ENCODE measurements at places on chromosomes 12 and 14.
A peak's percentile ranks its signal among the peaks of the same experiment; 100 is the strongest.

- no peak for DNase-seq
These were observed 9.5 kb upstream of the SP7 start for GRCh38 chr12:53345486-53346188.

DNA sequence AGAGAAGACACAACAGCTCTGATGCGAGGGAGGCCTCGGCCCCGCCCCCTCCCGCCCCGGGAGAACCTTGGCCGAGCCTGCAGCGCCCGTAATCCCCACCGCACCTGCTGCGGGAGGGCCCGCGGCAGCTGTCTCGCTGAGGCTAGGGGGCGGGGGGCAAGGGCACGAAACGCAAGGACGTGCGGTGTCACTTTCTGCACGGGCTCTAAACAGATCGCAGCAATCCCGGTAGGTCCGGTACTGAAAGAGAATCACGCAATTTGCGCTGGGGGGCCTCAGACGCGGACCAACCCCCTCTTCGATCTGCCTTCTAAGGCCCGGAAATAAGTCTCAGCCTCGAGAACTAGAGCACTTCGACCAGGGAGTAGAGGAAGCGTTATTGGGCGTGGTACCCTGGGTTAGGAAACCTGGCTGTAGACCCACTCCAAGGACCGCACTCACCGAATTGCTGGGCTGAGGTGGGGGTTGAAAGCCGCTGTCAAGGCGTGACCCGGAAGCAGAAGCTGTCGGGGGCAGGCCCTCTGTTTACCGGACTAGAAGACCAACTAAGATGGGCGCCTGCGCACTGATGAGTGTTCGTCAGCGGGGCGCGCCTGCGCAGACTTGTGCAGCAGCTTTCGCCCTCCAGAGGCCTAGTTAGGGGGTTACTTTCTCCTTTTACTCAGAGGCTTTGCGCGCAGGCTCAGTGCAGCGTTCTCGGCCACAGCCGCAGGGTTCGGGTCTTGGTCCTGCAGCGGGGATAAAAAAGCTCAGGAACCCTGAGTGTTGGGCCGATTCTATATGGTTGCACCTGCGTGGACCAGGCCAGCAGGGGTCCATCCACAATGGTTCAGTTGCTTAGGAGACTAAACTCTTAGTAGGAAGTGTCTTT lies at the start of gene ASB8:
ASB8 (minus strand) TSS at position 498 of the 871 bp plus-strand sequence. CDS start 4,019 bp downstream, outside the sequence.
- peak; percentile 98 for DNase-seq

DNA sequence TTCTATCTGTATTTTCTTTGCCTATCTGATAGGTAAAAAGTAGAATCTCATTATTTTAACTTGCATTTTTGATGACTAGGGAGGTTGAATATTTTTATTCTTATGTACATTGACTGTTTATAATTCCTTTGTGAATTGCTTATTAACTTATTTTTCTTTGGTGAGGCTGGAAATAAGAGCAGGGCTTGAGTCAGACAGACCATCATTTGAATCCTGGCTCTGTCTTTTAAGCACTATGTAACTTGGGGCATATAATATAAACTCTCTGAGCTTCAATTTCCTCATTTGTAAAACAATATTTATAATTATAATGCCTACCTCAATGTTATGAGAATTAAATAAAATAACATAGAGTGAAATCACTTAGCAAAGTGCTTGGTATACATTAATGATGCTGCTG lies 108.9 kb downstream of the MSRB3 start:
- no peak for DNase-seq

- no peak for DNase-seq
These were observed 92.2 kb downstream of the ACSS3 start for GRCh38 chr12:81170072-81170471.

DNA sequence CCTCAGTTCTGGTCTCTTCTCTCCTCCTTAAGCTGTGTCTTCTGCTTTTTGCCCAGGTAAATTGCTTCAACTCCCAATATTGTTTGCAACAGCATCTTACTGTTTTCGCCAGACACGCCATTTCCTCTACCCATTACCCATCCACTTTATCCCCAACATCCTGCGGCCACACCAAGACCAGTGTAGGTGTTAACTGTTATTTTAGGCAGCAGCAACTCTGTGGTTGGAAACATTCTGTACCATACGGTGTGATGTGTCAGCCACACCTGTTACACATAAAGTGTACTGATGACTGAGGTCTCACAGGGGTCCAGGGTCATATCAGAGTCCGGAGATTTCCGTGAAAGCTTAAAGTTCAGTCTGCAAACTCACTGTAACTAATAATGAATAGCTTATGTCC lies 21.8 kb upstream of the KLRD1 start:
- no peak for DNase-seq

DNA sequence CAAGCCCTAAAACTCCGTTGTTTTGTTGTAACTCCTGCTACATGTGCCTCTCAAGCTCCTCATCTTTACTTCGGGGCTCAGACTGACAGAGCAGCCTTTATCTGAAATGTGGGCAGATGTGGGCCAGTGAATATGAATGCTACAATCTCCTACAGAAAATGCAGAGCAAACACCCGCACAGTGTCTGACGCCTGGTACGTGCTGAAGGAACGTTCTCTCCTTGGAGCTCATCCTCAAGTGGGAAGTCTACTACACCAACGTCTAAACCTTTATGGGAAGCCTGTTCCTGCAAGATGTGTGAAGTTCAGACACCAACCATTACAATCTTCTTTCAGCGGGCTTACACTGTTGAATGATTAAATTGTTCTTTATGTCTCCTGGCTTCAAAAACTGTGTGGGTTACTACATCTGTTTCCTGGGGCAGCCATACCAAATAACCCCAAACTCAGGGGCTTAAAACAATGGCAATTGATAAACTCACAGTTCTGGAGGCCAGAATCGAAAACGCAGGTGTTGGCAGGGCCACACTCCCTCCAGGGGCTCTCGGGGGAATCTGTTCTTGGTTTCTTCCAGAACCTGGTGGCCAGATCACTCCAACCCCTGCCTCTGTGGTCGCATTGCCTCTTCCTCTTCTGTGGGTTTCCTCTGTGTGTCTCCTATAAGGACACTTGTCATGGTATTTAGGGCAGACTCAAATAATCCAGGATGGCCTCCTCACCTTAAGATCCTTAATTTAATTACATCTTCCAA lies 179.7 kb upstream of the PLXNC1 start:
- no peak for DNase-seq

- no peak for DNase-seq
These were observed 42.9 kb downstream of the FERMT2 start for GRCh38 chr14:52907949-52908348.

DNA sequence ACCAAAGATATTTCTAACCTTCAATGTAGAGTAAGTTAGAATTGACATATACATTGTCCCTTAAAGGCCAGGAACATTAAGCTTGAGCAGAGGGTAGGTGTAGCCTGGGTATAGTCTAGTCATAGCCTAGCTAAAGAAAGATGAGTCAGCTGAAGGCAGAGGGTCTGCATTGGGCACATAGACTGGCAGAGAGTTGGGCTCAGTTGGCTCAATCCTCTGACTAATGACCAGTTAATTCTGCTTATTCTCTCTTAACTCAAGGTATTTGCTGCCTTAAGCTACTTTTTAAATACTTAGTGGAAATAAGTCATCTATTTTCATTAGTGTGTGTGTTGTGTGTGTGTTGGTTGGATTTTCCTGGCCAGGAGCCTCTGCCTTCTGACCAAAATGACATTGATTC lies 467.1 kb downstream of the RAD51B start:
- no peak for DNase-seq

- no peak for DNase-seq
These were observed 19.6 kb downstream of the ACVR1B start for GRCh38 chr12:51970904-51971646.

- DNase-seq, result no peak
These were observed 1331.9 kb downstream of the AACS start for GRCh38 chr12:126397071-126397581.

DNA sequence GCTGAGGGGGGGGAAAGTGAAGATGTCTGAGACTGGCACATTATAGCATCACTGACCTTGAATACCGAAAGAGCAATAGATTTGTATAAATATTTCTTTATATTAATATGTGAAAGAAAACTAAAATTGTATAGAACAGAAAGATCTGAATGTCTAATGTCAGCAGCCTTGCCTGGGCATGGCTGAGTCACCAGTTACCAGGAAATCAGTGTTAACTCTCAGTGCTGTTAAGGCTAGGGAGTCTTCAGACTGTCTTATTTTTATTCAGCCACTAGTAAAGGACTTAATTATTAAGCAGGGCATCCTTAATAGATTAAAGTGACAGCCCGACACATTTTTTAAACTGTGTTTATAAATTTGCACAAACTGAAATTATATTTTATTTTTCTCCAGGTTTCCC lies 122.9 kb upstream of the AEBP2 start:
- no peak for DNase-seq

GRCh38 chr12:125187148-125187745 lies 122.0 kb downstream of the AACS start:
- DNase-seq, result no peak

- DNase-seq, result no peak
These were observed 54.6 kb downstream of the TTC8 start for GRCh38 chr14:88879022-88879421.

DNA sequence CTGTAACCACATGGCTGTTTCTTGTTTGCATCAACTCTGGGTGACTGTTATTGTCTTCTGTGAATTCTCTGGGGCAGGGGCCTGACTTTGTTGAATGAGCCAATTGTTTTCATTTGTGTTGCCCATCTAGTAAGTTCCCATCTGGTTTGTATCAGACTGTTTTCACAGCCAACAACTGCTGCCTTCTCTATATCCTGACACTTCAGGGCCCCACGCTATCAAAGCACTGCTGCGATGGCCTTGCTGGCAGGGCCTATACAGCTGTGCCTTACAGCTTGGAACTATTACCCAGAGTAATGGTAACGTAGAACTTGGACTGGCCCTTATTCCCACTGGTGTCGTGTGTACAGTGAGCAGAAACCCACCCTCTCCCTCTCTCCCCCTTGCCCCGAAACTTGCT lies 104.3 kb upstream of the DACT1 start:
- DNase-seq, result no peak

- DNase-seq, result no peak
These were observed 35.5 kb downstream of the DCAF4 start for GRCh38 chr14:72961579-72962335.

DNA sequence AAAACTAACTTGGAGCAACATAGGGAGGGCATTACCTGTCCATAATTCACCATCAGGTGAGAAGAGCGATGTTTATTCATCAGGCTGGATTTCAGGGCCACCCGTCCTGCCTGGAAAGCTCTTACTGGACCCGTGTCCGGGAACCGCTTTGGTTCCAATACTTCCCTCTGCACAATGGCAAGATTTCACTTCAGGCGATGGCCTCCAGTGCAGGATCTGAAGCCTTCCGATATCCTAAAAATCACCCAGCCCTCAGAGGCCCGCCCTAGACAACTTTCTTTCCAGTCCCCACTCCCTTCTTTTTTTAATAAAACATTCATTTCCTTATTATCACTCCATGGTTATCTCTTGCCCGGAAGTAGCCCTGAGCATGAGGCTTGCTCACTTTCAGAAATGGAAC lies 92.5 kb downstream of the BCL11B start:
- no peak for DNase-seq

GRCh38 chr14:97267509-97267908 lies 470.3 kb downstream of the VRK1 start:
- DNase-seq, result no peak

GRCh38 chr14:53060046-53060445 lies 93.1 kb downstream of the DDHD1 start:
- DNase-seq, result no peak

- no peak for DNase-seq
These were observed 21.1 kb downstream of the CHFR start for GRCh38 chr12:132866251-132866828.

DNA sequence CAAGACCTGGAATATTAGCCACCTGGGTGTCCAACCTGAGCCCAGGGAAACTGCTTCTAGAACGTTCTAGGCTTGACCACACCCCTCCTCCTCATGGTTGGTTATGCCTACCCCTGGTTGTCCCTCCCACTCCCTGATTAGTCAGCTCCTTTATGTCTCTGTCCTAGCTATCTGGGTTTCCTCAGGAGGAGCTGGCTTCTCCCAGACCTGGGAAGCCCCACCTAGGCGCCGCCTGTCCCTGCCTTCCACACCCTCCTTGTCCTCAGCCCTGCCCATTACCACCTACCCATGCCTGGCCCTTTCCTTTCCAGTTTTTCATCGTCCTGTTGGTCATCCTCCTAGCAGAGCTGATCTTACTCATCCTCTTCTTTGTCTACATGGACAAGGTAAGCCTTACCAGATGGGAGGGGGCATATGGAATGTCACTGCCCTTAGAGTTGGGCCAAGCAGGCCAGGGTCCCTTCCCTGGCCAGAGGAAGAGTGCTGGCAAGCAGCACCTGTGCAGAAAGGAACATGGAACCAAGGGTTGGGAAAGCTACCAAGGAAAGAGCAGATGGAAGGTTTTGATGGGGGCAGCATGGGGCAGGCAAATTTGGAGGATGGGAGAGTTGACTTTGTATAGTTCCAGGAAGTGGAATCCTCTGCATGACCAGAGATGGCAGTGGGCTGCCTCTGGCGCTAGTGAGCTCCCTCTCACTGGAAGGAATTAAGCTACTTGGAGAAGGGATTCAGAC lies 201.7 kb downstream of the TSPAN9 start:
- no peak for DNase-seq

DNA sequence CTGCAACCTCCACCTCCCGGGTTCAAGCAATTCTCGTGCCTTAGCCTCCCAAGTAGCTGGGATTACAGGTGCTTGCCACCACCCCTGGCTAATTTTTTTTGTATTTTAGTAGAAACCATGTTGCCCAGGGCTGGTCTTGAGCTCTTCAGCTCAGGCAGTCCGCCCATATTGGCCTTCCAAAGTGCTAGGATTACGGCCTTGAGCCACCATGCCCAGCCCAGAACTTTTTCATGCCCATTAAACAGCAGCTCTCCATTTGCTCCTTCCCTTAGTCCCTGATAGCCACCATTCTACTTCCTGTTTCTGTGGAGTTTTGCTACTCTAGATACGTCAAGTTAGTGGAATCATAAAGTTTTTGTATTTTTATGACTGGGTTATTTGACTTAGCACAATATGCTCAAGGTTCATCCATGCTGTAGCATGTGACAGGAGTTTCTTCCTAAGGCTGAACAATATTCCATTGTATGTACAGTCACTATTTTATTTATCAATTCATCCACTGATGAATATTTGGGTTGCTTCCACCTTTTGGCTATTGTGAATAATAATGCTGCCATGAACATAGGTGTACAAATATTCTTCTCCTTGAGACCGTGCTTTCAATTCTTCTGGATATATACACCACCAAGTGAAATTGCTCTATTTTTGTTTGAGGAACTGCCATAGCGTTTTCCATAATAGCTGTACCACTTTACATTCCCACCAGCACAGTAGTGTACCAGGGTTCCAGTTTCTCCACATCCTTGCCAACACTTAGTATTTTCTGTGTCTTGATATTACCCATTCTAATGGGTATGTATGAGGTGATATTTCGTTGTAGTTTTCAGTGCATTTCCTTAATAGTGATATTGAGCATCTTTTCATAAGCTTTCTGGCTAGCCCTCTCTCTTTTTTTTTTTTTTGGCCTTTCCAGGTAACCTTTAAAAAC lies 15.0 kb downstream of the ATF1 start:
- no peak for DNase-seq

GRCh38 chr12:54225666-54226065 lies 36.9 kb upstream of the SMUG1 start:
- no peak for DNase-seq

DNA sequence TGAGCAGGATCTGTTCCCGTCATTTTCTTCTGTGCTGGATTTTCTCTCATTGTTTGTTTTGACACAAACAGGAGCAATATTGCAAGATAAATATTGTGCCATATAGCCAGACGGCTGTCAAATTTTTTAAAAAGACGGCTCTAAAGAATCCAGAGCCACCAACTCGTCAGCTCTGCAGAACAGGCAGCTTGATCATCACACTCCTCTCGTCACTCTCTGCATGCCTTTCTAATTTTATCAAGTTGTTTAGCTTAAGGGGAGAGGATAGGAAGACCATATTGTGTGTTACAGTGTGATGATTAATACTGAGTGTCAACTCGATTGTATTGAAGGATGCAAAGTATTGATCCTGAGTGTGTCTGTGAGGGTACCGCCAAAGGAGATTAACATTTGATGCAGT lies 562.8 kb downstream of the GALC start:
- no peak for DNase-seq
